Caki2 (cell line): ENCODE measurements at places on chromosomes 6 and 20. TPM values are rescaled to one million over a fixed set of nuclear protein-coding genes. Genes with fewer than 3 reads are reported as not detected.

Gene VSTM2L
- not detected in 2 replicates for total RNA-seq

Gene UBD
- total RNA-seq, result 5.1 and 6.2 TPM in 2 replicates

DNA sequence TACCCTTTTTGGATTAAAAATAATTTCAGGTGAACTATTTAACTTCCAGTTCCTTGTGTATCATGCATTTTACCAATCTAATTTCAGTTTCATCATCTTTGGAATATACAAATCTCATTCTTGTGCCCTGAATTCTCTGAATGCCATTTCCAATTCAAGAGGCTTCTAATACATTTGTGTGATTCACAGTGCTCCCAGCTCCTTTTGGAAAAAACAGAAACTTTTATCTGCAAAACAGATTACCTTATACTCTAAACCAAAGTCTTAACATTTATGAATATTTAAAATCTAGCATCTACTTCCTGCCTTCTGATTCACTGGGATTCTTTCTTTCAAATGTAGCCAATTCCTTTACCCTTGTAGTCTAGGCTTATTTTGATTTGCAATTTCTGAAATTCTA lies 11.1 kb upstream of the PEX7 start:
- DNase-seq, result no peak

- DNase-seq, result no peak
Measured at GRCh38 chr6:107821591-107821990, 2.5 kb downstream of the SCML4 start.

DNA sequence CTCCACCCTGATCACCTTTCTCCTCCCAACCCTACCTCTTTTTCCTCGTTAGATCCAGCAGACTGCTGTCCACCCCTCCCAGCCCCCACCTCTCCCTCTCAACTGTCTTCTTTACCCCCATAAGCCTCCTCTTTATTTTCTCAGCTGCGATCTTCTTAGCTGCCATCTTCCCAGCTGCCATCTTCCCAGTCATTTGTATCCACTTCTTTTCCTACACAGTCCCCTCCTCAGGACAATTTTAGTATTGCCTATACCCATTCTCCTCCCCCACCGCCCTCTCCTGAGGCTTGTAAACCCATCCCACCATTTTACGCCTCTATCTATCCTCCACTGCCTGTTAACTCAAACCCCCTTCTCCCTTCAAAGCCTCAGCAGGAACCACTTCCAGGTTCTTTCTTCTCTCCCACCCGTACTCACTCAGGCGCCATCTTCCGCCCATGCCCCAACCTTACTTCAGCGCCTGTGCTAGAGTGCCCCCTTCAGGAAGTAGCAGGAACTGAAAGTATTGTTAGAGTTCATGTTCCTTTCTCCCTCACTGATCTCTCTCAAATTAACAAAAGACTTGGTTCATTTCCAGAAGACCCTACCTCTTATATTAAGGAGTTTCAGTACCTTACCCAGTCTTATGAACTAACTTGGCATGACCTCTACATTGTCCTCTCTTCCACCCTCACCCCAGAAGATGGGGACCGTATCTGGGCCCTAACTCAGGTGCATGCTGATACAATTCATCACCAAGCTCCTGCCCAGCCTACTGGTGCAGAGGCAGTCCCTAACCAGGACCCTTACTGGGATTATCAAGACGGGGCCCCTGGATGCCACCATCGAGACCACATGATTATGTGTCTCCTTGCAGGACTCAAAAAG lies 236.0 kb downstream of the ADGRG6 start:
- no peak for DNase-seq

- DNase-seq, result no peak
Measured at GRCh38 chr6:54878718-54879117, 32.1 kb downstream of the FAM83B start.

DNA sequence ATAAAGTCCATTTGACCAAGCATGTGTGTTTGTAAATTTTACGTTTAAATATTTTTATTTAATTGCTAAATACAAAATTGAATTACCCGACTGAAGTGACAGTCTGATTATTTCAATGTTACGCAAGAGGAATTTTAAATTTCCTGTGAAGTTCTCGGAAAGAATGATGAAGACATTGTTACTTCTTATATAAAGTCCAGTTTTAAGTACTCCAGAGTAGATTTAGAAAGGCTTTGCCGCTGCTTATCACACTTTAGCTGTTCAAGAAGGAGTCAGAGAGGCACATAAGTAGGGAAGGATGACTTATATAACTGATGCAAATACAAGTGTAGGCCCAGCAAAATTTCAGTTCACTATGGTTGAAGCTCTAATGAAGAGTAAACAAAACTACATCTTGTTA lies 265.1 kb upstream of the CITED2 start:
- DNase-seq, result no peak

DNA sequence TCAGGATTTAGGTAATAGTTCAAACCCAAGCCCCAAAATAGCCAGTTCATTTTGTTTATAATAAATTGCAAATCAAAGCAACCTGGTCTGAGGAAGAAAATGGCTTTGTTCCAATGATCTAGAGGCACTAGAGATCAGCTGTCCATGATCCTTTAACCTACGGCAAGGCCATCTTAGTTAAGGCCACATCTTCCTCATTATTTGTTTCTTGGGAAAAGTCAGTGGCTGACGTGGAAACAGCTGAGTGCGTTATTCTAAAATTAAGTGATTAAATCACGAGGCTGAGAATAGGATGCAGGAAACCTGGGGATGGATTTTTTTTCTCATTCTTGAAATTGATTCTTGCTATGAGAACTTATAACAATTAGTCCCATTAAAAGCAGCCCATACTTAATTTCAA lies 10.1 kb upstream of the TENT5A start:
- no peak for DNase-seq

DNA sequence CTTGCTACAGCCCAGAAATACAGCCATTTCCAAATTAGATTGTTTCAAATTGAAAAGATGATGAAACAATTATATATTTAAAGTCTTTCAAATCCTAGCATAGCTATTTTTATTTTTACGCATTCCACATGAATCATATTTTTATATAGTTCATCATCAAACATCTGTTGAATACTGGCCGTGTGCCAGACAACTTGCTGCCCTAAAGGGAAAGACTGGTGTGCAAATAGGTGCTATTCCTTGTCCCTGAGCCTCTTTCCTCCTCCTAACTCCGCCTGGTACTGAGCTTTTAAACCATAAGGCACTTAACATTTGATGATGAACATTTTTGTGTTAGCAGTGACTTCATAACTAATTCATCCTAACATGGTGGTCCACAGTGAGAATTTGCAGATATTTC lies 18.7 kb upstream of the PLCG1 start:
- no peak for DNase-seq

DNA sequence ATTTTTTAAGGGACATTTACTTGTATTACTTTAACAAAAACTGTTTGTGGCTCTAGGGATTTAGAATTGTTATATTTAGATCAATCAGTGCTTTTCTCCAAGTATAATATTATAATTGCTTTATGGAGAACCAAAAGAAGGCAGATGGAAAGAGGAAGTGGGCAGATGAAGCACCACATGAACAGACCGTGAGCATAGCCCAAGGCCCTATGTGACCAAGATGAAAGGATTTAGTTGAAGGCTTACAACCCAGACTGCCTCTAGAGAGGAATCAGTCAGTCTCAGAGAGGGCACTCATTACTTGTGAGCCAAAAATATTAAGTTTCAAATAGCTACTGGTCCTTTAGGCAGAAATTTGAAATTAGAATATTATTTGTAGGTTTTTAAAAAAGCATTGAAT lies 102.3 kb upstream of the IMPG1 start:
- DNase-seq, result no peak
